ENCODE measurements at places on chromosomes 5 and 9.
A peak's percentile ranks its signal among the peaks of the same experiment; 100 is the strongest.

GRCh38 chr5:2901511-2901910, 150.0 kb upstream of the IRX2 start:
- no peaks in the 10 kb centered on the region for H3K27me3 ChIP-seq
- H3K4me1 ChIP-seq: no peaks in the 10 kb centered on the region
- no peak overlapping the region for H3K27ac ChIP-seq
- DNase-seq: no peak
- H3K36me3 ChIP-seq: no peaks in the 10 kb centered on the region

DNA sequence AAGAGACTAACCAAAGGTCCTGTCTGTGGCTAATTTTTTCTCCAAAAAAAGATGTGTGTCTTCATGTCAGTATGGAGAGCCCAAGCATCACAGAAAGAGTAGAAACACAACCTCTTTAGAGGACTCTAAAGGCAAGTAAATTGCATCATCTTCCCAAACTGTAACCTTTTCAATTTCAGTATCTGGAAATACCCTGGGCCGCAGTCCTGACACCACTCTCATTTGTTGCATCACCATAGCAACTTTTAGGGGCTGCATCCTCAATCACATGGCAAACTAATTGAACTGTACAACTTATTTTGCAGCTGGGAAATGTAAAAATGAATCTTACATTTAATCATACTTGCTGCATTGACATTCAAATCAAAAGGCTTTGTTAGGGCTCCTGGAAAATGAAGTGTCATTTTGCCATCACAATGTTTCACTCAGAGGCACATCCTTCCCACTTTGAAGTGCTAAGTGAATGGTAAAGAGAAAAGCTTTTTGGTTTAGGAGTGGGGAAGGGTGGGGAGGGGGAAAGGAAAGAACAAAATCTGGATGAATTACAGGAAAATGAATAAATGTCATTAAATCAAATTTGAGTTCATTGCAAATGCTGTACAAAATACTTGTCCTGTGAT, 60.6 kb upstream of the GRIA1 start:
- no peak for DNase-seq
- H3K4me1 ChIP-seq: no peaks in the 10 kb centered on the region
- H3K36me3 ChIP-seq: no peaks in the 10 kb centered on the region
- H3K4me3 ChIP-seq: no peak overlapping the region
- no peaks in the 10 kb centered on the region for H3K27me3 ChIP-seq

DNA sequence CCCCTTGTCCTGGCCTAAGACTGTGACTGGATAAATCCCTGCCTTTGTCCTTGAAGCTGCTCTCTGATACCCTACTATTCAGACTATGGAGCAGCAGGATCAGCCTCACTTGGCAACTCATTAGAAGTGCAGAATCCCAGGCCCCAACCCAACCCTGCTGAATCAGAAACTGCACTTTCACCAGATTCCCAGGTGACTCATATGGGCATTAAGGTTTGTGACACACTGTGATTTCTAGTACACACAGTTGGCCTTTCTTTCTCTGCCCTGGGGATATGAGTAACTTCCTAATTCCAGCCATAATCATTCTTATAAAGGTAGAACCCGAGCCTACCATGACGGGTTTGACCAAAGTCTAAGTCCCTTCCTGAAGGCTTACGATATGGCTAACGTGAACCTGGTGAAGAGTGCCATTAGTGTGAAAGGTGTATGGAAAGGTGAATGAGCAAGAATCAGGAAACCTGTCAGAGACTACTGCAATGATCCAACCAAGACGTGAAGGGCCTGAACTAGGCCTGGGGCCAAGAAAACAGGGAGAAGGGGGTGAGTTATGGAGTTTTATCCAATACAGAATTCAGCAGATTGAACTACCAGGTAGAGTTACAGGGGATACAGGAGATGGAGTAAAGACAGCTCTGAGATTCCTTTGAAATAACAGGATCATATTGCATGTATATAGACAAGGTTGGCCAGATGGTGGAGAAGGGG, 533.0 kb downstream of the BNC2 start:
- H3K27me3 ChIP-seq: no peaks in the 10 kb centered on the region
- peak overlapping the region; percentile 63 for H3K27ac ChIP-seq
- no peak overlapping the region for H3K4me3 ChIP-seq
- H3K4me1 ChIP-seq: no peaks in the 10 kb centered on the region
- DNase-seq: no peak
- H3K36me3 ChIP-seq: no peaks in the 10 kb centered on the region

DNA sequence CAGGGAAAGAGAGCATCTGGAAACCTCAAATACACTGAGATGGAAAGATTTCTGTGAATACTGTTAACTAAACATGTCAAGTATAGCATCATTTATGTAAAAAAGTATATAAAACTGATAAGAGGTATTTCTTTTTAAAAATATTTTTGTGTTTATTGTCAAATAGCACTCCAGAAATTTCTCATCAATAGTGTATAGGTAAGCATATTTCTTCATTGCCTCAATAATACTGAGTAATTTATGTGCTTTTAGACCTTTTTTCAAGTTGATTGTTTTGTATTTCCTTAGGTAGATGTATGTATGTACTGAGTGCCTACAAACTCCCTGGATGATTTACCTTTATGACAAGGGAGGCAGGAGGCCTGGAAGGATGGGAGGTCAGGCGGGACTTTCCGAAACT, 196.3 kb downstream of the ROR2 start:
- no peak for DNase-seq
- H3K4me1 ChIP-seq: no peaks in the 10 kb centered on the region
- no peak overlapping the region for H3K27ac ChIP-seq
- no peaks in the 10 kb centered on the region for H3K36me3 ChIP-seq
- no peak overlapping the region for H3K4me3 ChIP-seq

- no peak overlapping the region for H3K4me3 ChIP-seq
- H3K4me1 ChIP-seq: no peaks in the 10 kb centered on the region
- DNase-seq: no peak
Measured at GRCh38 chr9:38233796-38234355, 158.6 kb upstream of the ALDH1B1 start.

DNA sequence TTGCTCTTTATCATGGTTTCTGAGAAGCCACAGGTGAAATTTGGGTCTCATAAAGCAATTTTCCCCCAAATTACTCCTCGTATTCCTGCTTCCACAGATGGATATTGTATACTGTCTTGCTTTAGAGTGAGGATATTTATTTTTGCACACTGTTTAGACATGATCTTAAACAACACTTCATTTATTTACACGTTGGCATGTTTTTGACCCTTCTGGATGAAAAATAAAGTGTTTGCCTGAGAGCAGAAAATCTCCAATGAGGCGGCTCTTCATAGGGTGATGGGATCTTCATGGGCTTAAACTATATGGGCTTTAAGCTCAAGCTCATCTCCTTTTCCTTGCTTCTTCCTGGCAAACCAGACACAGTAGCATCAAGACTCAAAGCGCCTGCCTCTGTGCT, 148.4 kb downstream of the MACROH2A1 start:
- no peak overlapping the region for H3K27ac ChIP-seq
- DNase-seq: no peak
- no peak overlapping the region for H3K4me3 ChIP-seq
- no peaks in the 10 kb centered on the region for H3K36me3 ChIP-seq
